ENCODE measurements at places on chromosomes 3 and 15.

- DNase-seq = peak; percentile 45
These were observed 610 bp downstream of the ARID3B start for GRCh38 chr15:74541494-74542165.

DNA sequence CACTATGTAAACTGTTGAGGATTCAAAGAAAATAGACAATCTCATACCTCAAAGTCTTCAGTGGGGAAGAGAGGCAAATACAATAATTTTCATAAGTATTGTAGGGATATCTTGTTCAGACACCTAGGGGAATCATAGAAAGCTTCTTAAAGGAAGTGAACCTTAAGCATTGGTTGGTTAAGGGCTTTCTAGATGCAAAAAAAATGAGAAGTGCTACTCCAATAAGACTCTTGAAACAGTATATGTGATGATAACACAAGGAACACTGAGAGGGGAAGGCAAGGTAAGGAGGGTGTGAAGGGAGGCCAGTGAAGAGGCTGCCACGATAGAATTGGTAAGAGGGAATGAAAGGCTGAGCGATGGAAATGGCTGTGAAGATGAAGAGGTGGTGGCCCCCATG is 104.1 kb downstream of the TPRG1 start:
- DNase-seq = no peak

DNA sequence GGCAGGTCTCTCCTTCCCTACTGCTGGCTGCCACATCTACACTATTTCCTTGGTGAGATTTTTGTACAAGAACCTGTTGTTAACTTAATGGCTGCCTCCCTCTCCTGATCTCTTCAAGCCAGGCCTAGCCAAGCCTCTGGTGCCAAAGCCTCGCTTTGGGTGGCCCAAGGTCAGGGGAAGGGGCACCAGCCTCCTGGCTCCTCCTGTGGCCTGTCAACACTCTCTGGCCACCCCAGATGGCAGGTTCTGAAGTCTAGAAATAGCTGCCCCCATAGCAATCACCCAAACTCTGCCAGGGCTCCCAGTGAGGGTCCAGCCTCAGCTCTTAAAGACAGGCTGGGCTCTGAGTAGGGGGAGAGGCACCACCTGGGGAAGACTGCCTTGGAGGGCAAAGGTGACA is 5.0 kb downstream of the IFRD2 start:
- no peak for DNase-seq

DNA sequence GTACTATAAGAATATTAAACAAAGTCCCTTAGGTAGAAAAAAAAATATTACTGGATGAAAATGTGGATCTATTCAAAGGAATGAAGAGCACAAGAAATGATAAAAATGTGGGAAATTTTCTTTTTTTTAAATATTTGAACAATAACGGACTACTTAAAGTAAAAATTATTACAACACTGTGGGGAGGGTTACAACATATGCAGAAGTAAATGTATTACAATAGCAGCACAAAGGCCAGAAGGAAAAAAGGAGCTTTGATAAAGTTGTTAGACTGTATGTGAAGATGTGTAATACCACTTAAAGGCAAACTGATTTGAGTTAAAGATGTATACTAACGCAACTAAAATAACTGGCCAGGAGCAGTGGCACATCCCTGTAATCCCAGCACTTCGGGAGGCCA is 427.1 kb downstream of the SHQ1 start:
- DNase-seq = no peak

Measured in activated CD8-positive, alpha-beta memory T cell treated with anti-CD3 and anti-CD28 coated beads for 48 hours (primary cell).